T-helper 9 cell (primary cell): ENCODE measurements at places on chromosomes 11 and 22.
A peak's percentile ranks its signal among the peaks of the same experiment; 100 is the strongest.

DNA sequence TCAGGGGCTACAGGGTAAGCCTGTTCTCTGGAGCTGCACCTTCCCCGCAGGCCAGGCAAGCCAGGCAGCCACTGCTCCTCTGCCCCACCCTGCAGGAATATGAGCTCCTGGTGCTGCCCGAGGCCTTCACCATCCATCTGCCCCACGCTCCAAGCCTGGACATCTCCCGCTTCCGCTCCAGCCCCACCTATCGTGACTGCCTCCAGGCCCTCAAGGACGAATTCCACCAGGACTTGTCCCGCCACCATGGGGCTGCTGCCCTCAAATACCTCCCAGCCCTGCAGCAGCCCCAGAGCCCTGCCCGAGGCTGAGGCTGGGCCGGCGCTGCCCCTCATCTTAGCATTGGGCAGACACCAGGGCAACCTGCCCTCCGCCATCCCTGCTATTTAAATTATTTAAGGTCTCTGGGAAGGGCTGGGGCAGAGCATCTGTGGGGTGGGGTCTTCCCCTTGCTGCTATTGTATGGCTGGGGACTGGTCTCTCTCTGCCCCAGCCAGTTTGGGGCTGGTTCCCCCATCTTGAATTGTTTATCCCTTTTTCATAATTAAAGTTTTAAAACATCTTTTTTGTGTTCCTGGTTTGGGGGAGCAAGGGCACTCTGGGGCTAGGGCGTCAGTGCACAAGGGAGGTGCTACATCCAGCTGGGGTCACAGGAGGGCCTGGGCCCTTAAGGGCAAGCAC, 6.2 kb downstream of the LARGE2 start:
- DNase-seq: no peak

- DNase-seq: no peak
Observed at GRCh38 chr22:36566720-36567119, 37.8 kb upstream of the EIF3D start.

DNA sequence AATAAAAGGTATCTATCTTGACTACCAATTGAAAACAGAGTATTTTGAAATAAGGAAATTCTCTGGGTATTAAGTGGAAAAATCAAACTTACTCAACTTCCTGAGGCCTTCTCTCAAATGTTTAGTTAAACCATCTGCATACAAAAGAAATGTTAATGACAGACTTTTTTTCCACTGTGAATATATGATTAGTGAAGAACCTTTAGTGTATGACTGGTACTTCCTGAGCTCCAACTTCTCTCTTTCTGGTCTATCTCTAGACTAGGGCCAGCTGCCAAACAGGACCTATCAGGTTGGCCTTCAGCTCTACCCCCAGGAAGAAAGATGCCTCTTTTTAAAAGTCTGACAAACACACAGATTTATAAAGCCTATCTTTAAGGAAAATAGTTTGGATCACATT, 68.8 kb upstream of the SCUBE2 start:
- no peak for DNase-seq

GRCh38 chr11:61139387-61139786, 21.8 kb downstream of the VPS37C start:
- no peak for DNase-seq

- DNase-seq: no peak
Observed at GRCh38 chr11:7449211-7449840, 36.0 kb upstream of the OLFML1 start.

DNA sequence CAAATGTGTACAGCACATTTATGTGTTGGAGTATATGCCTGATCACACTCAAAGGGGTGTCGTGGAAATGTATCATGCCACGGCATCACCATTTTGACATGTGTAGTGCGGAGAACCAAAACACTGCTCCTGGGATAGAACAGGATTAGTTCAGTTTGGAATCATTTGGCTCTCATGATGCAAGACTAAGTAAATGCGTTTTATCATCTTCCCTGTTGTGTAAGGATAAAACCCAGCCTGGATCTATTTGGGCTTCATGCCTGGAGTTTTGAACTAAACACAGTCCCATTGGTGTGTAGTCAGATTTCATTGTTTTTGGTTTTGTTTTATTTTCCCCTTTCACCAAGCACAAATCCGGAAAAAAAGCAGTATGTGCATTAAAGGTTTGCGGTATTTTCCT, 574.3 kb downstream of the NTM start:
- DNase-seq: no peak

DNA sequence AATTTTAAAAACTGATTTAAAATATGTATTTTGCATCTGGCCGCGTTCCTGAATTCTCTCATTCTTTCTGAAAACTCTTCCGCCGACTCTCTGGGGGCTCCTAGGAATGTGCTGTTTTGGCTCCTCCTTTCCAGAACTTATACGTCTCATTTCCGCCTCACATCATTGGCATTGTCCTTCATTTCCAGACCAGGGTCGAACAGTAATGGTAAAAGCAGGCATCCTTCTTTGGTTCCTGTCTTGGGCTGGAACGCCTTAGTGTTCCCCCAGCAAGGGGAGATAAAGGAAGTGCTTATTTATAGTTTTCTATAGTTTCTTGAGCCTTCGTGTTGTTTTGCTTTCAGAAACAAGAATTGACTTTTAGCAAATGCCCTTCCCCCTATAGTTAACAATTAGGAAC, 10.9 kb upstream of the TNNT3 start:
- no peak for DNase-seq

DNA sequence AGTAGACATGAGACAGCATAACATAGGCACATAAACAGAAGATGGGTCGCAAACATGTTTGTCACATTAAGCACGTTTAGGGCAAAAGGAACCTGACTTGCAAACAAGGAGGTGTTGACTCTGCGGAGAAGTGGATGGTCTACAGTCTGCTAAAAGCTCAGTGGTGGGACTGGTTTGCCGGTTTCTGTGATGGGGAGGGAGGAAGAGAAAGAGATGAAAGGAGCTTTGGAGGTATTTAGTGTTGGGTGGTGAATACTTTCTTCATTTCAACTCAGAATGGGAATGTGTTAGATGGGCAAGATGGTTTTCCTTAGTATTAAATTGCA, 191.4 kb upstream of the SORL1-AS1 start:
- no peak for DNase-seq

DNA sequence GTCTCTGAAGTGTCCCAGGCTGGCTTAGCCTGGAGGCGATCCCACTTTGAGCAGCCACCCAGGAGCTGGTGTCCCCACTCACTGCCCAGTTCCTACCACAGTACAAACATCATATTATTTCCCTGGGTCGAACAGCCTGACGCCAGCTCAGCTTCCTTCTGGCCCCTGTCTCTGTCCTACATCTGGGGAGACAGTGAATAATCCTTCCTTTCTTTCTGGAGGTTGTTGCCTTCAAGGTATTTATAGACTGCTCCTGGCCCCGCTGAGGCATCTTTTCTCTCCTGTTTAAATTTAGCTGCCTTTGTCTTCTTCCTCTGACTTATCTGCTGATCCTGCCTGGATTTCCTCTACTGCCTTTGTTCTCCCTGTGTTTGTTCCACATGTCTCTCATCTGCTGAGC, 56.8 kb upstream of the LRRC55 start:
- no peak for DNase-seq

DNA sequence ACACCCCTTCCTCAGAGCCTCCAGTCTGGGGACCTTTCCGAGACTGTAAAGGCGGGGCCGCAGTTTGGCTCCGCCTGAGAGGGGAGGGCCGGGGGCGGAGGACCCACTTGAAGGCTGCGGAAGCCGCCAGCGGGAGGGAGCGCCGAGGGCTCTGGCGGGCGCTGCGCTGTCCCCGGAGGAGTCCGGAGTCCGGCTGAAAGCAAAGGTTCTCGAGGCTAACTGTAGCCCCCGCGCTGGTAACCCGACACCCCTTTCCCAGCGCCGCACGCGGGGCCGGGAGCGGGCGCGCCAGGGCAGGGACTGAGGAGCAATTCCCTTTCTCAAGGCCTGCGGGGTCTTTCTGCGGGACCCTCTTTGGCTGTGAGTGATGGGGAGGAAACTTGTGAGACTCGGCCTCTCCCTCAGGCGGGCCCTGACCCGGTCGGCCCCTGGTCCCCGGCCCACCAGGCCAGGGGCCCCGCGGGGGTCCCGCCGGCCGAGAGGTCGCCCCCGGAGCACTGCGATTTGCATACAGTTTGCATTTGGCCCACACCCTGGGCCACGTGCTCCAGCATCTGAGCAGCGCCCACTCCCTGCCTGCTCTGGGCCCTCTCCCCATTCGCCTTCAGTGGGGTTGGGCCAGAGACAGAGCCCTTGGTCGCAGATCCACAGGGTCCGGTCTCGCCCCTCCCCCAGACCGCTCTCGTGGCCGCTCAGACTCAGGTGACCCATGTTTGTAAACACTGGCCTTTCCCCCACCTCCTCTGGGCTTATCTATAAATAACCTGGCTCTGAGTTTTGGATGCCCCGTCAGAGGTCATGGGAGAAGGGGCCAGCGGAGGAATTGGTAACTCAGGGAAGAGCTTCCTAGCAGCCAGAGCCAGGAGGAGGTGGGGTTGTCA, 519 bp upstream of the ART5 start:
- peak; percentile 67 for DNase-seq

DNA sequence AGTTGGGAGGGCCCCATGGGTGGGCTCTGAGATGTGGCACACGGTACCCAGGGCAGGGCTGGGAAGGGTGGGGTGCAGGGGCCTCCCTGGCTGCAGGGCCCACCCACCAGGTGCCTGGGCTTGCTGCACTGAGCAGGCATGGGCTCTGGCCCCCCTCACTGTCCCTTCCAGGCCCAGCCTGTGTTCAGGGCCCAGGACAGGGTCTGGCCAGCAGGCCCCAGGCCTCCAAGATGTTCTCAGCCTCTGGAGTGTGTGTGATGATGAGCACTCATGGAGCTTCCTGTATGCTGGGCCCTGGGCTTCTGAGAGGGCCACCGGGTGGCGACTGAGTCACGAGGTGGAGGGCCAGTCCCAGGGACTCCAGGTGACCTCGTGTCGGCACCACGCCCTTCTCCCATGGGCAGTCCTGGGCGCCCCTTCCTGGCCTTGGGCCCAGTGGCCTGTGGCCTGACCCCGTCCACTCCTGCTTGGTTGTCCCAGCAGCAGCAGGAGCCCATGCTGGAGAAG, 55.9 kb upstream of the CCDC188 start:
- DNase-seq: no peak

GRCh38 chr22:22197993-22198402, 46.6 kb upstream of the VPREB1 start:
- DNase-seq: no peak

DNA sequence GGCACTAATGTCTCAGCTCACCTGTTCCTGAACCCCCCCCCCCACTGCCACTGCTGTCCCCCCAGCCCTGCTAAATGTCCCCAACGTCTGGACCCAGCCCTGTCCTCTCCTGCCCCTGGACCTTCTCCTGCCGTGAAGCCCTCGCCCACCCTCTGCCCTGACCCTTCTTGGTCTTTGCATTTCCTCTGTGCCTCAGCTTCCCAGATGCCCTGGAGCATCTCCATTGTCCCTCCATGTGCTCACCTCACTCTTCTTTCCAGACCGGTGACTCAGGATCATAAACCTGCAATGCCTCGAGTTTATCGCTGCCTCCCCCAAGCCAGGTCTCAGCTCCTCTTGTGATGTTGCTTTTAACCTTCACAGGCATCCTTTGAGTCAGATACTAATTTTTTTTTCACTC, 416.4 kb downstream of the BRD1 start:
- no peak for DNase-seq

DNA sequence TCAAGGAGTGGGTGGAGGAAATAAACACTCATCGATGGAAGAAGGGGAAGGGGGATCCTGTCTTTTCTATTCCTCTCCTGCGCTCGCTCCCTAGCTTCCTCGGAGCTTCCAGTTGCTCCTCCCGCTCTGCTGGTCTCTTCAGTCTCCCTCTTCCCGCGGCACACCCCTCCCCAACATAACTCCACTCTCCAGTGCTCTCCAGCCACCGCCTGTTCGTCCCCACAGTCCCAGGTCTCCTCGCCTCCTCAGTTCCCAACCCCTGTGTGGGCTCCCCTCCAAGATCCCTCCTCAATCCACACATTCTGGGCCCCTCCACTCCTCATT, 438 bp downstream of the ZW10 start:
- no peak for DNase-seq

GRCh38 chr11:118200901-118201680, 23.7 kb downstream of the JAML start:
- DNase-seq: no peak

DNA sequence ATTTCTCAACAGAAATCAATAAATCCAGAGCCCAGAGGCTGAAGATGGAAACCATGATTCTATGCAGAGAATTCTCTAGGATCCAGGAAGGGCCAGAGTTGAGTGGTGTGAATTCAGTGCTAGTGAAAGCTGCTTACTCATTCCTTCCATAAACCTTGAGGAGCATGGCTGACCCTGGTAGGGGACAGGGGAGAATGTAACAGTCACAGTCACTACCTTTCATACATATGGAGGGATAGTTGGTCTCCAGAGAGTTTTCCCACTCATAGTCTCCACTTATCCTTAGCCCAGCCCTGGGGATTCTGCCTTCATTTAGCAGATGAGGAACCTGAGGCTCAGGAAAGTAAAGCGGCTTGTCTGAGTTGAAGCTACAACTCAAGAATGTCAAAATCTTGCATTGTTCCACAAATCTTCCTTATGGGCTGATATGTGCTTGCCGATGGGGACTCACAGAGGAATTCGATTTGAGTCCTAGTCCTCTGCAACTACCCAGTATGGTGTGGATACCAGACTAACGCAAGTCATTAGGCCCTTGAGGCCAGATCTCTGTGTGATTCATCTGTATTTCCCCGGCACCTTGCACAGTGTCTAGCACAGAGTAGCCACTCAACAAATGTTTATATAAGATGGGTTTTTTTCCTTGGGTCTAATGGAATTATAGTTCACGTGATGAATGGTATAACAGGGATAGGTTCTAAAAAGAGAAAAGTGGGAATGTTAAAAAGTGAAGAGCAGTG, 3.7 kb upstream of the ANAPC15 start:
- no peak for DNase-seq

DNA sequence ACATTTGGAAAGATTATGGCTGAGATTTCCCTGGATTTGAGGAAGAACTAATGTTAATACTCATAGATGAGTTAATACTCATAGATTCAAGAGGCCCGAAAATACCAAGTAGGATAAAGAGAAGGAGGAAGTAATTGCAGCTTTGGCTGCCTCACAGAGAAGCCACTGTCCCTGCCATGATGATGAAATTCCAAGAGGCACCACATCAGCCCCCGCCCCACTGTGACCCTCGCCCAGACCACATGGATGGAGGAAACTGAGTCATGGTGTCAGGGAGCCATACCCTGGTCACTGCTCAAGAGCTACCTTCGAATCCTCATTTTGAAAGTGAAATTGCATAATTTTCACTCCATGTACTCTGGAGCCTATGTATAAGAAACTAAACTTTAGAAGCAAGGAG, 92.9 kb upstream of the SLC22A12 start:
- no peak for DNase-seq

GRCh38 chr11:36261094-36261493, 28.1 kb downstream of the COMMD9 start:
- no peak for DNase-seq

GRCh38 chr22:22218302-22218701, 26.3 kb upstream of the VPREB1 start:
- no peak for DNase-seq
